ENCODE measurements at places on chromosomes 13 and 19. TPM values are rescaled to one million over a fixed set of nuclear protein-coding genes. Genes with fewer than 3 reads are reported as not detected.

The SOX1 gene
- total RNA-seq: not detected

The ZNF492 gene
- total RNA-seq: not detected

The HNRNPL gene
- total RNA-seq: 229 TPM

The LPAR2 gene
- 0.57 TPM for total RNA-seq

The ZNF829 gene
- 1.5 TPM for total RNA-seq

The LRRC63 gene
- total RNA-seq: not detected

The RHPN2 gene
- total RNA-seq: 0.24 TPM

The MYBPC2 gene
- total RNA-seq: 699 TPM

The KLK14 gene
- total RNA-seq: not detected

The USPL1 gene
- 11.2 TPM for total RNA-seq

The LILRA6 gene
- total RNA-seq: 0.54 TPM

The KLHL26 gene
- 9.9 TPM for total RNA-seq

The PODNL1 gene
- total RNA-seq: 0.18 TPM

The EXOC3L2 gene
- total RNA-seq: 0.62 TPM

The MEIS3 gene
- total RNA-seq: 1.3 TPM

The AMH gene
- total RNA-seq: 2.2 TPM

The ZNF571 gene
- total RNA-seq: 2.0 TPM

All from psoas muscle (tissue), 8 donors.